ENCODE measurements at places on chromosomes 2 and 18.

- H3K27ac ChIP-seq = no peak overlapping the region
- peaks cover 18% of the 10 kb centered on the region for H3K4me1 ChIP-seq
- peaks cover 1% of the 10 kb centered on the region for H3K36me3 ChIP-seq
- no peaks in the 10 kb centered on the region for H3K27me3 ChIP-seq
- no peak for DNase-seq
- H3K4me3 ChIP-seq = no peak overlapping the region
Measured at GRCh38 chr2:8252997-8253694, 428.7 kb upstream of the ID2 start.

DNA sequence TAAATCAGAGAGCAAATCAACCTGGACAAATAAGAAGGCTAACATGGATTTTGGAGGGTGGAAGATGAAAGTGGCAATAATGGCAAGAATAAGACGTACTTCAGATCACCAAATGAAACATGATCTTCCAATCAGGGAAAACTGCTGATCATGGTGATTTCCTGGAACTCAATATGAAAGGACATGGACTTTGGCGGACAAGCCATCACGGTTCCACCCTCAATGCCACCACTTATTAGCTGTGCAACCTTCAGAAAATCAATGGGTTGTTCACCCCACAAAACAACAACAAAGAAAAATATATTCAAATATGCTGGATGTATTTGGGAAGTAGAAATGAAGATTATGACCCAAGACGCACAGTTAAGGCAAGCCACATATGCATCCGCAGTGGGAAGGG lies 81.7 kb downstream of the PPP1R1C start:
- no peak overlapping the region for H3K4me3 ChIP-seq
- H3K4me1 ChIP-seq = no peaks in the 10 kb centered on the region
- H3K27ac ChIP-seq = no peak overlapping the region
- H3K36me3 ChIP-seq = no peaks in the 10 kb centered on the region
- DNase-seq = no peak
- H3K27me3 ChIP-seq = peaks cover 1% of the 10 kb centered on the region

- no peak for DNase-seq
- no peaks in the 10 kb centered on the region for H3K36me3 ChIP-seq
- H3K27me3 ChIP-seq = no peaks in the 10 kb centered on the region
- no peak overlapping the region for H3K4me3 ChIP-seq
- no peaks in the 10 kb centered on the region for H3K4me1 ChIP-seq
- H3K27ac ChIP-seq = no peak overlapping the region
Measured at GRCh38 chr2:1647417-1648240, 96.7 kb downstream of the PXDN start.

GRCh38 chr2:176885661-176886060 lies 326.9 kb upstream of the HNRNPA3 start:
- DNase-seq = no peak
- H3K4me1 ChIP-seq = no peaks in the 10 kb centered on the region
- H3K27ac ChIP-seq = no peak overlapping the region

GRCh38 chr2:12766421-12766879 lies 49.7 kb downstream of the TRIB2 start:
- peaks cover under 1% of the 10 kb centered on the region for H3K4me1 ChIP-seq
- peaks cover 11% of the 10 kb centered on the region for H3K27me3 ChIP-seq
- DNase-seq = no peak
- H3K4me3 ChIP-seq = no peak overlapping the region
- no peaks in the 10 kb centered on the region for H3K36me3 ChIP-seq

GRCh38 chr2:242031481-242032019 lies 162.0 kb downstream of the RTP5 start:
- no peaks in the 10 kb centered on the region for H3K27me3 ChIP-seq
- H3K4me3 ChIP-seq = peak overlapping the region; percentile 58
- H3K27ac ChIP-seq = no peak overlapping the region
- peaks cover 46% of the 10 kb centered on the region for H3K4me1 ChIP-seq

DNA sequence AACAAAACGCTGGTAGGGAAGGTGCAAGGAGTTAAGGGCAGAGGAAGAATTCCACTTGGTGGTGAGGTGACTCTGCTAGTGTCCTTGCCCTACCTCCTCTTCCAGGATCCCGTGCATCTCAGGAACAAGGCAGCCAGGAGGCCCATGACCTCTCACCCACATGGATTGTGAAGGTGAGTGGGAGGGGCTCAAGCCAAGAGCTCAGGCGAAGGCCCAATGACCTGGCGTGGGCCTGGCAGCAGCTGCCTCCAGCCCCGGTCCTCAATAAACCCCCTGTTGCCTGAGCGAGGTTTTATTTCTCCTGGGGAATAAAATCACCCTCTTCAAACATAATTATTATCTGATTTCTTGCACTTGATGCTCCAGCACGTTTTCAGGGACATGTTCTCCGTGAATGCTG lies 28.2 kb downstream of the LAMA1 start:
- H3K27me3 ChIP-seq = no peaks in the 10 kb centered on the region
- H3K4me1 ChIP-seq = no peaks in the 10 kb centered on the region
- no peak overlapping the region for H3K4me3 ChIP-seq
- DNase-seq = no peak
- no peaks in the 10 kb centered on the region for H3K36me3 ChIP-seq

DNA sequence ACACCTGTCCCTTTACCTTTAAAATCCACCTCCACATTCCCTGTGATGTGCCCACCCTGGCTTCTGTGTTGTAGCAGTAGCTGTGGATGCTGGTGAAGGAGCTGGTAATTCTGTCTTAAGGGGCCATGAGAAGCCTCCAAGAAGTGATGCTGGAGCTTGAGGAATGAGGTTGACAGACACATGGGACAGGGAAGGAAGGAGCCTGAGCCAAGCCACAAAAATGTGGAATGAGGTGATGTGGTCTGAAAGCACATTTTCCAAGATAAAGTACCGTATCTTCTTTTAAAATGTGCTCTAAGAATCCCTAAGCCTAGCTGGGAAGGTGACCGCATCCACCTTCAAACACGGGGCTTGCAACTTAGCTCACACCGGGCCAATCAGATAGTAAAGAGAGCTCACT lies 31.2 kb downstream of the VWA3B start:
- no peak overlapping the region for H3K27ac ChIP-seq
- peaks cover 2% of the 10 kb centered on the region for H3K4me1 ChIP-seq
- H3K4me3 ChIP-seq = no peak overlapping the region

GRCh38 chr2:88656690-88657089 lies 29.4 kb upstream of the EIF2AK3 start:
- DNase-seq = no peak
- no peaks in the 10 kb centered on the region for H3K4me1 ChIP-seq
- H3K36me3 ChIP-seq = no peaks in the 10 kb centered on the region
- H3K27ac ChIP-seq = no peak overlapping the region
- H3K27me3 ChIP-seq = no peaks in the 10 kb centered on the region

DNA sequence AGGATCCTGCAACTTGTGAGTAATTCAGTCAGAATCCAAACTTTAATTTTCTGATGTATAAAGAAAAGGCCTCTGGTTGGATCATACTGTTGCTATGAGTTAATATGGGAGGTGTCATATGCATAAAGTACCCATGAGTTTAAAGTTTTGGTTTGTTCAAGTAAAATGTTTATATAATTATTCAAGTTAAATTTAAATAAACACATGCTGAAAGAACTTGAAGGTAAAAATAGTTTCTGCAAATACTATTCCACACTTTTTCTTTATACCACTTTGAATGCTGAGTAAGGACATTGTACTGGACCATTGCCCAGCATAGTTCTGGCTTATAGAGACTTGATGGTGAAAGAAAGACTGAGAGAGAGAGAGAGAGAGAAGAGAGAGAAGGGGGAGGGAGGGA lies 30.7 kb downstream of the PKP4 start:
- peaks cover 5% of the 10 kb centered on the region for H3K36me3 ChIP-seq
- DNase-seq = no peak
- H3K27me3 ChIP-seq = no peaks in the 10 kb centered on the region
- H3K4me3 ChIP-seq = no peak overlapping the region
- H3K4me1 ChIP-seq = peaks cover 25% of the 10 kb centered on the region
